ENCODE measurements at places on chromosomes 12 and 14.

GRCh38 chr12:29591140-29592020 is 93.9 kb upstream of the OVCH1 start:
- no peak for DNase-seq

DNA sequence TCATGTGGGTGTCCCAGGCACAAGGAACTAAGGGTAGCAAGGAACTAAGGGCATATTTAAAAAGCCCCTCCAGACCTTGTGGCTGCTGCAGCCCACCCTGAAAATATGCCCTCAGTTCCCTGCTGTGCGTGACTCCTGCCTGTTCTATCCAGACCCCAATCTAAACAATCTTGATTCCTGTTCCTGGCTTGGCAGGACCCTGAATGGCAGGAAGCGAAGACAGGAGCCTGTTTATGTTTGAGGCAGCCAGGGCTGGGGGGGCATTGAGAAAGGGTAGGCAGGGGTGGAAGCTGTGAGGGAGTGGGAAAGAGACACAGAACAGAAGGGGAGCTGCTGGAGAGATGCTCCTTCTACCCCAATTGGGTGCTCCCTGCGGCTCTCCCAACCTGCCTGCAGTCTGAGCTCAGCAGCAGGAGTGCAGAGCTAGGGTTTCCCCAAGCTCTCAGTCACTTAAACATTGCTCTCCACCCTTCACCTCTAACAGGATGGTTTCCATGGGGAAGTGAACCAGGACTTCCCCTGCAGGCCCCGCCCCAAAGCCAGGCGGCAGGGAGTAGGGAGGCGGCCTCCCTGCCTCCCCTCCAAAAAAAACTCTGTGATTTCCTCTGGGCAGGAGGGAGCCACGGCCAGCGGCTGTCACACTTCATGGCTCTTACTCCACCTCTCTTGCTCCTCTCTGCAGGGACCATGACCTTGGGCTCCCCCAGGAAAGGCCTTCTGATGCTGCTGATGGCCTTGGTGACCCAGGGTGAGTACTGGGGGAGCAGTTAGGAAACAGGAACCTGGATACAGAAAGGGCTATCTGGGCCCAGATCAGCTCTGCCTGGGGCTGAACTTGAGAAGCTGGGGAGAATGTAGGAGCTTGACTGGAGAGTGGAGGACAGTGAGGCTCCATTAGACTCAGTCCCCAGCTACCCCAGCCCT is 4.7 kb downstream of the ACVRL1 start:
- no peak for DNase-seq

- DNase-seq: no peak
These were observed 39.3 kb downstream of the BBS10 start for GRCh38 chr12:76308866-76309265.

DNA sequence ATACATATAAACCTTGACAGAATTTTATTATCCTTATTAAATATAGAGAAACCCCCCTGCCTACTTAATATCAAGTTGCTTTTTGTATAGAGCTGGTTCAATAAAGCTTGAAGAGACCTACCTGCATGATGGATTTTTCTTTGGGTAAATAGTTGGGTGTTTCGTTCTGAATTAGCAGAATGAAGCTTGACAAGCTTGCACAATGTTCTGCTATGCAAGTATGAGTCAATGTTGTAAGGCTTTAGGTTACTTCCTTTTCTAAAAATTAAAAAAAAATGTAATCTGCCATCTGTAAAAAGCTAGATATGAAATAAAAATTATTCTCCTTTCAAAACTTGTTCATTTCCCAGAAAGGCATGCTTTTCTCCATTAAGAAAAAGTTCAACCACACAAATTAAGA is 1662.6 kb upstream of the SEL1L start:
- DNase-seq: no peak

GRCh38 chr14:92400579-92401444 is 77.8 kb downstream of the SLC24A4 start:
- DNase-seq: no peak

DNA sequence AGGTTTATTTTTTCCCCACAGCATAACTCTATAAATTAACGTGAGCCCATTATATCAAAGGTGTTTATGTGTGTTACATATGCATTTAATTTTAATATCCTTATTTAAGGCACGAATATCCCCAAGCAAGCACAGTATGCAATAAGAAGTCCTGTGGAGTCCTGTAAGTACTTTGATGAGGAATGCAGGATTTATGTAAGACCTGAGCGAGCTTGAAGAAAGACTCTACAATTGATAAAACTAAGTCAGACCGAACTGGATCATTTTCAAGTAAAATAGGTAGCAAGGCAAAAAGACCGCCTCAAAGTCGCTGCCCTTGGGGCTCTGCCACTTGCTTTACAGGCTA is 755 bp downstream of the SLC25A21 start:
- peak; percentile 57 for DNase-seq

DNA sequence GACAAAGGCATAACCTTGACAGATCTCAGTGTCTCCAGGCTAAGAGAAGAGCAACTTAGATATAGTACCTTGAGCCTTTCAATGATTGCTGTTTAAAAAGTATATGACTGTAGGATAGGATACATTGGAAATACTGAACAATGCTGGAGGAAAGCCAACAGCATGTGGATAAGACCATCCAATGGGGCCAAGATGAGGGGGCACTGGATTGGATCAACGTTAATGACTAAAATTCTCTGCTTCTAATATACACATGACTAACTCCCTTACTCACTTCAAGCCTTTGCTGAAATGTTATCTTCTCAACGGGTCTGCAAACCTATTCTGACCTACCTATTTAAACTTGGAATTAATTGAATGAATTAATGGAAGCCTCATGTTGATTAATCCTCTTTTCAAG is 354.9 kb downstream of the RAD51B start:
- no peak for DNase-seq

DNA sequence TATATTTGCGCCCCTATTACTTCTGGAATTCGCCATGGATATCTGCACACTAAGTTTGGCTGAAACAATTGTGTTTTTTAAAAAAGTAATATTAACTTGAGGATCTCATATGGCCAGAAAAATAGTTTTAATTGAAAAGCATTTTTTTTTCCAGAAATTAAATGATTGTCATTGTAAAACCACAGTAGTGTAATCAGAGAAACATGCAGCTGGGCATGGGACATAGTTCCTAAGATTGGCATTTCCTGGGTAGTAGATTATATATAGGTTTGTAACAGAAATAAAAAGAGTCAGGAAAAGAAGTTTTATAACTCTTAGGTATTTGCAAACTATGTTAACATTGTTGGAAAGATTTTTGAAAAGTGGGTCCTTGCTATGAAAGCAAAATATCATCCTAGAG is 17.6 kb downstream of the SSPN start:
- no peak for DNase-seq

DNA sequence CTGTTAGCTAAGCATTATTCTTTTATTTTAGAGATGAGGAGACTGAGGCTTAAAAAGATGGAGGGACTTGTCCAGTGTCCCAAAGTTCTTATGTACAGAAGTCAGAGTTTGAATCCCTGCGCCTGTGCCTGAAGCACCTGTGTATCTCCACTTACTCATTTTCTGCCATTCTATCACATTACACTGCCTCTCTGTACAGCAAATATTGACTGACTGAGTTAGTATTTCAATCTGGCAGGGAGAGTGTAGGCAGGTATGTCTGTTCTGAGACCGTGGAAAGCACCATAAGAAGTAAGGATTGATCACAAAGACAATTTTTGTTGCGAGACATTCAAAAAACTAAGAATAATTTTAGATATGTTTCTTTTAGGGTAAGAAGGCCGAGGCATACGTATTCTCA is 162.7 kb downstream of the KITLG start:
- DNase-seq: no peak

- DNase-seq: no peak
These were observed 51.6 kb upstream of the SRP54 start for GRCh38 chr14:34931206-34931605.

GRCh38 chr12:21428241-21428640 is 9.2 kb upstream of the PYROXD1 start:
- no peak for DNase-seq

- DNase-seq: no peak
These were observed 24.9 kb downstream of the TCTN1 start for GRCh38 chr12:110638796-110639195.

DNA sequence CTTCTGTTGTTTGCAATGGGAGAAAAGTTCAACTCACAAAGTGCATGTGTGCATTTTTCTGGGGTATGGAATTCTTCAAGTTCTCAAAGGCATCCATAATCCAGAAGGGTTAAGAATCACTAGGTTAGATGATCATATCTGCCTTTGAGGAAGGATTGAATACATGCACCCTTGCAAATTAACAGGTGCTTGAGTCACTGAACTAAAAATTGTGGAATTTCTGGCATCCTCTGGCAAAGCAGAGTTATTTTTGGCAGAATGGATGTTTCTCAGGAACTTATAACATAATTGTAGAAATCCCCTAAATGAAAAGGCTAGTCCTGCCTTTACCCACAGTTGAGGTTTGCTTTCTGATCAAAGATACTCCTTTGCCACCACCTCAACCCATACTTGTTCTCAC is 136.5 kb upstream of the DYRK2 start:
- no peak for DNase-seq

GRCh38 chr14:102917056-102917385 is 5.4 kb upstream of the AMN start:
- DNase-seq: no peak

- no peak for DNase-seq
These were observed 63.0 kb upstream of the PRMT8 start for GRCh38 chr12:3427956-3428355.

DNA sequence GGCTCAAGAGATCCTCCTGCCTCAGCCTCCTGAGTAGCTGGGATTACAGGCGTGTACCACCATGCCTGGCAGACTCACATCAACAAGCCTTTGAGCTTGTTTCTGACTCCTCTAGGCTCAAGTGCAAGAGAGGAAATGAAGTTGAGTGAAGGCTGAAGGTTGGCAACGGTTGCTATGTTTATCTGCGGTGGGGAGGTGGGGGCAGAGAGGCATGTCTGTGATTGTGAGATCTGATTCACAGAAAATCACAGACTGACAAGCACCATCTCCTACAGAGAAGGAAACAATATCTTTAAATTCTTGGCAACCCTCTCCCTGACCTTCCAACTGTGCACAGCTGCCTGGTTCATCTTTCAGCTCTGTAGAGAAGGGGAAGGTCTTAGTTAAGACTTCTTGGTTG is 22.1 kb upstream of the NINJ2 start:
- DNase-seq: no peak

- no peak for DNase-seq
These were observed 43.6 kb downstream of the ZCRB1 start for GRCh38 chr12:42282294-42282693.

DNA sequence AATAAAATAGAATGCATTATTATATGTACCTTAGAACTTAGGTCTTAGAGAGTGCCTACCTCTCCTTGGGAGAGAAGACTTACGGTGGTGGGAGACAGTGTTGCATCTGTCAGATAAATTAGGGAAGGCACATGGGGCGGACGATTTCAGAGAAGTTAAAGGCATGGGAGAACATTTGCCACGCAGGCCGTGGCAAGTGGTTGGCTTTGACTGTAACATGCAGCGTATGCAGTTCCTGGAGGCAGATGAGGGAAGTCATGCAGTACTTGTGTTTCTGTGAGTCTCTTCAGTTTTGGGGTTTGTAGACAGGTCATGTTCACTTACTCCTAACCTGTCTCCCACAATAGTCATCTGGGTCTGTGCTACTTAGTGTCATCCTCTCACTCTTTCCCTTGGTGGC is 43.6 kb downstream of the ETV6 start:
- no peak for DNase-seq

DNA sequence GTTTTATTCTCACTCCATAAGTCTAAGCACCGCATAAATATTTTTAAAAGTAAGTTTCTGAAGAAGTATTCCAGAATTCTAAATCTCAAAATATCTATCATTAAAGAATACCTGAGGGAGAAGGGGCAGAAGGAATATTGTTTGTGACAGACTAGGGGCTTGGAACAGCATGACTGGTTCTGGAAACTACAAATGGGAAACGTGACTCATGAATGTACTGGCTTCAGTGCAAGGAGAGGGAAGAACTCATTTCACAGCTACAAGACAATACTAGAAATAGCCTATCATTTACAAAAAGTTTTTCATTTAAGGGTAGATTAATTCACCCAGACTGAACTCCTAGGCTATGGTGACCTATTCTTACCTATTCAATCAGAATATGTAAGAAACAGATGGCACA is 121.3 kb downstream of the SLC25A21 start:
- no peak for DNase-seq

GRCh38 chr12:64229796-64230195 is 7.7 kb upstream of the KICS2 start:
- no peak for DNase-seq

GRCh38 chr14:82759656-82760055 is 1226.0 kb upstream of the SEL1L start:
- DNase-seq: no peak

DNA sequence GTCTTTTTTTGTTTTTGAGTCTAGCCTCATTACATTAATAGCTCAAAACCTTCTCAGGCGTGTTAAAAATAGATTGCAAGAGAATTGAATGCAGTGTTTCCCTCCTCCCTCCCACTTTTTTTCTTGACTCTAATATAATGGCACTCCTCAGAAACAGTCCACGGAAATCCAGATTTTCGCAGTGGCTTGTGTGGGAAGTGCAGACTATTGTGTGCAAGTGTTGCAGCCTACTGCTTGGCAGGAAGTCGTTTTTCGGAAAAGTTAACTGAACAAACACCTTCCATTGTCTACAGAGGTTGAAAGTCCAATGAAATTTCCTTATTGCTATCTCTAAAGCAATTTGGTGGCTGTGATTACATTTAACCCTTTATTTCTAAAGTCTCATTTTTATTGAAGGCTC is 147.9 kb upstream of the E2F7 start:
- no peak for DNase-seq

DNA sequence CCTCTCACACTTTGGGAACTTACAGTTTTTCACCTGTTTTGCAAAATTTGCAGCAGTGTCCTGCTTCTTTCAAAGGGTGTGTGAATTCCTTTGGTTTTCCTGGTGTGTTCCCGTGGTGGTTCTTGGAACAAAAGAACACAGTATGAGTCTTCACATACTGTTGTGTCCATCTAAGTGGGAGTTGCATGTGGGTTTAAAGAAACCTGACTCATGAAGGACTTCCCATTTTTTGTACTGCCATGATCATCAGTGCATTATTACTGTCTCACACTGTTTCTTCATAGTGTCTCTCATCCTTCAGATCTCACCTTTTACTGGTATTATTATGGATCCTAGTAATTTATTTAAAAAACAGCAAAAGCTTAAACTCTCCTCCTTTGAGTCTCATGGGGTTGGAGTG is 3.8 kb upstream of the GZMH start:
- DNase-seq: no peak

GRCh38 chr12:121120989-121121755 is 11.5 kb upstream of the P2RX7 start:
- DNase-seq: no peak

DNA sequence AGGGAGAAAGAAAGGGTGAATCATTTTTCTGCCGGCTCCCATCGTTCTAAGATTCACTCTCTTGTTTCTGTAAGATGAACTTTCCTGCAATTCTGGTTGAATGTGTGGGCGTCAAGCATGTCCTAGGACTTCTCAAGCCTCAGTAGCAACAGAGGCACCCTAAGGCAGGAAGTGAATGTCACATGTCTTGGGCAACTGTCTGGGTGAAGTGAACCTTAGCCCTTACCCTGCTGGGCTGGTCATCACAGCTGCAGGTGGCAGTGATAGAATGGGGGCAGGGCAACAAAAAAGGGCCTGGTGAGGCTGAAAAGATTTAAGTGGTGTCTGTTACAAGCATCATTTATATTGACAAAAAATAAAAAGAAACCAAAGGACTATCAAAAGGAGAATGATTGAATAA is 45.9 kb upstream of the CAND1 start:
- no peak for DNase-seq
